ENCODE measurements at places on chromosomes 11 and 22. TPM values are rescaled to one million over a fixed set of nuclear protein-coding genes. Genes with fewer than 3 reads are reported as not detected.

DEUP1 gene
- total RNA-seq = not detected

TYR gene
- total RNA-seq = not detected

CHST1 gene
- total RNA-seq = 1.7 TPM

ADAMTS8 gene
- 0.62 TPM for total RNA-seq

OR51M1 gene
- total RNA-seq = not detected

DLG2 gene
- 0.50 TPM for total RNA-seq

LIF gene
- 39.1 TPM for total RNA-seq

C22orf31 gene
- total RNA-seq = not detected

IL18 gene
- 101 TPM for total RNA-seq

ZNF215 gene
- 1.3 TPM for total RNA-seq

IL17REL gene
- total RNA-seq = not detected

TMEM45B gene
- 0.13 TPM for total RNA-seq

POTEH gene
- not detected for total RNA-seq
